Stimulated activated CD8-positive, alpha-beta memory T cell treated with anti-CD3 and anti-CD28 coated beads, Interleukin-4, amount 100 ng/mL, for 48 hours (primary cell): ENCODE measurements at places on chromosomes 1 and 21.

GRCh38 chr1:221689138-221689537, 52.8 kb downstream of the DUSP10 start:
- no peak for DNase-seq

GRCh38 chr1:44489481-44489880, 84.4 kb downstream of the RNF220 start:
- DNase-seq: no peak

- DNase-seq: no peak
Observed at GRCh38 chr1:206573762-206574161, 38.5 kb downstream of the EIF2D start.

DNA sequence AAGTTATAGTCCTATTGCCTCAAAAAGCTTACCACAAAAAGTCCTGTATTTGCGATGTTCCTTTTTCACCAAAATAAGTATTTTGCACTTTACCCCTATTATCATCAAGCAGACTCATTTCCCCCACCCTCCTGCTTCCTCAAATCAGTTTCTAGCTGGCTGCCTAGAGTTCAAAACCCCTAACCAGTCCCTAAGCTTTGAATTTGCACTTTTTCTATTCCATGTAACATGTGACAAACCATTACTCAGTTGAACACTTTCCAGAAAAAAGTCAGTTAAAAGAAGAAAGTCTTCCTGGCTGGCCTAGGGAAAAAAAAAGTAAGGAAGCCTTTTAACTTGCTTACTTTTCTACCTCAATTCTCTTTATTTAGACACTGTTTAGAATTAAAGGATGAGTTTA, 8.2 kb downstream of the CEP170 start:
- DNase-seq: no peak

GRCh38 chr1:87200875-87201638, 127.6 kb upstream of the LMO4 start:
- DNase-seq: no peak

- no peak for DNase-seq
Observed at GRCh38 chr1:216627252-216627651, 96.0 kb downstream of the ESRRG start.

- DNase-seq: no peak
Observed at GRCh38 chr1:187474336-187474735, 645.6 kb downstream of the PLA2G4A start.

GRCh38 chr1:212669102-212669501, 30.5 kb downstream of the BATF3 start:
- no peak for DNase-seq

GRCh38 chr1:180854001-180854400, 58.7 kb upstream of the KIAA1614 start:
- no peak for DNase-seq

DNA sequence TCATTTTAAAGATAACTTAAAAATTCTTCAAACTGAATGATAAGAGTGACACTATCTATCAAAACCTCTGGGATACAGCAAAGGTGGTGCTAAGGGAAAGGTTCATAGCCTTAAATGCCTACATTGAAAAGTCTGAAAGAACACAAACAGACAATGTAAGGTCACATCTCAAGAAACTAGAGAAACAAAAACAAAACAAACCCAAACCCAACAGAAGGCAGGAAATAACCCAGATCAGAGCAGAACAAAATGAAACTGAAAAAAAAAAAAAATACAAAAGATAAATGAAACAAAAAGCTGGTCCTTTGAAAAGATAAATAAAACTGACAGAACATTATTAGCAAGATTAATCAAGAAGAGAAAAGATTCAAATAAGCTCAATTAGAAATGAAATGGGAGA, 6.8 kb downstream of the ODF2L start:
- DNase-seq: no peak

DNA sequence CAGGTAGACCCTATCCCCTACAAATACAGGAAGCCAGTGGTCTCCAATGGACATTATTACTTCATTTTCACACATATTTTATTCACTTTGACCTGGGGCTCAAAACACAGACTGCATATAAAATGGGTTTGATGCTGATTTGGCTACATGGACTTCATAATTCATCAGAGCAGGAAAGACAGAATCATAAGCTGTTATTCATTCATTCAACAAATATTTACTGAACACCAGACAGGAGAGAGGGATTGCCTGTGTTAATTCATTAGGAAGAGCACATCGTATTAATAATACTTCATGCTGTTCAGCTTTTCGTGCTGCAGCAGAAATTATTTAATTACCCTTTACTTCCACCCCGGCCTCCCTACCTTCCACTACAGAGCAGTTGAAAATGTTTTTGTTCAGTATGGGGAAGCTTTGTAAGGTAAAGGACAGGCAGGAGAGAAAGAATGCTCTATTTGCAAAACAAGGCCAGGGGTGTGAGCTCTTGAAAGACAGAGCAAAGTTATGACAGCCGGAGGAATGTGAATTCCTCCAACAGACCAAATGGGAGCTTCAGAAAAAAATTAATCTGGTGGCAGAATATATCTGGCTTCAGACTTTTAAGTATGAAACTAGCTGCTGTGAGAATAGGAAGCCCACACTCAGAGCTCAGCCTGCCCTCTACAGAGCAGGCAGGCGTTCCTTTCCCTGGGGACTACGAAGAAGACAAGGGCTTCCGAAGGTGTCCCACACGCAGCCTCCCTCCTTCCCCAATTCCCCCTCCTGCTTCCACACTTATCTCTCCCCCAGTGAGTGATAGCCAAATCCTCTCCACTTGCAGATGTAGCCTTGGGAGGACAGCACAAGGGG, 58.0 kb downstream of the MDM4 start:
- no peak for DNase-seq

- no peak for DNase-seq
Observed at GRCh38 chr1:89734442-89734841, 86.4 kb upstream of the LRRC8D start.

GRCh38 chr1:222046684-222047263, 304.9 kb upstream of the DUSP10 start:
- no peak for DNase-seq
